Suprapubic skin (tissue), 4 donors: ENCODE measurements at places on chromosomes 3 and 15.
A peak's percentile ranks its signal among the peaks of the same experiment; 100 is the strongest.

- no peak overlapping the region for H3K4me3 ChIP-seq
- no peak for DNase-seq
- H3K4me1 ChIP-seq = peaks cover 4% of the 10 kb centered on the region
- no peaks in the 10 kb centered on the region for H3K27me3 ChIP-seq
- H3K36me3 ChIP-seq = no peaks in the 10 kb centered on the region
Measured at GRCh38 chr3:30259730-30260129, 346.7 kb upstream of the TGFBR2 start.

GRCh38 chr15:70569714-70570231, 193.6 kb downstream of the UACA start:
- DNase-seq = no peak

DNA sequence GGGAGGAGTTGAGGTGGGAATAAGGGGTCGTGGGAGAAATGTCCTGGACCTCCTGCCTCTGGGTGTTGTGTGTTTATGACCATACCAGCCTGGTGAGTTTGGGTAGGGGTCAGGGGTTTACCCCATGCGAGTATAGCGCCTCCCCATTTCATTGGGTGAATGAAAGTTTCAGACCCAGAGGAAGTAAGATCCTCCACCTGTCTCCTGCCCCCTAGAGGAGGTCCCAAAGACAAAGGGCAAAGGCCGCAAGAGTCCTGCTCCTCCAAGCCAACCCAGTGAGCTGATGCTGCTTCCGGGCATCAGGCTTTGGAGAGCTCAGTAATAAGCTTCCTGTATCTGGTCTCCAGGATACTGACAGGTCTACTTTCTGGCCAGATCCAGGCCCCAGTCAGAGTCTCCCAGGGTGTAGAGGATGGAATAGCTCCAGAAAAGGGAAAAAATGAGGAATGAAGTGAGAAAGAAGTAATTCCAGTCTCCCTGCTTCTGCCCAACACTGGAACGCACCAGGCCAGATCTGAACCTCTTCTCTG, 6.4 kb upstream of the TBC1D21 start:
- DNase-seq = peak; percentile 22
- H3K4me1 ChIP-seq = no peaks in the 10 kb centered on the region
- H3K4me3 ChIP-seq = no peak overlapping the region
- H3K36me3 ChIP-seq = no peaks in the 10 kb centered on the region
- peaks cover 68% of the 10 kb centered on the region for H3K27me3 ChIP-seq

- H3K36me3 ChIP-seq = no peaks in the 10 kb centered on the region
- H3K4me1 ChIP-seq = no peaks in the 10 kb centered on the region
- no peak overlapping the region for H3K27ac ChIP-seq
- H3K27me3 ChIP-seq = no peaks in the 10 kb centered on the region
- no peak overlapping the region for H3K4me3 ChIP-seq
Measured at GRCh38 chr3:19065027-19065426, 83.3 kb upstream of the KCNH8 start.

- peaks cover 7% of the 10 kb centered on the region for H3K4me1 ChIP-seq
- no peak overlapping the region for H3K27ac ChIP-seq
- H3K27me3 ChIP-seq = no peaks in the 10 kb centered on the region
- DNase-seq = no peak
- H3K36me3 ChIP-seq = no peaks in the 10 kb centered on the region
Measured at GRCh38 chr3:133984975-133985374, 44.8 kb downstream of the SLCO2A1 start.

- H3K27ac ChIP-seq = peak overlapping the region; percentile 16
- peak overlapping the region; percentile 0 for H3K4me3 ChIP-seq
- no peaks in the 10 kb centered on the region for H3K36me3 ChIP-seq
- no peaks in the 10 kb centered on the region for H3K27me3 ChIP-seq
- H3K4me1 ChIP-seq = peaks cover 29% of the 10 kb centered on the region
- DNase-seq = no peak
Measured at GRCh38 chr3:158768881-158769543, 32.8 kb upstream of the MFSD1 start.

GRCh38 chr3:69201658-69202057, 79.3 kb upstream of the LMOD3 start:
- no peak for DNase-seq
- peak overlapping the region; percentile 6 for H3K27ac ChIP-seq
- H3K27me3 ChIP-seq = no peaks in the 10 kb centered on the region
- H3K4me1 ChIP-seq = peaks cover 30% of the 10 kb centered on the region
- H3K36me3 ChIP-seq = peaks cover 3% of the 10 kb centered on the region
- H3K4me3 ChIP-seq = no peak overlapping the region

DNA sequence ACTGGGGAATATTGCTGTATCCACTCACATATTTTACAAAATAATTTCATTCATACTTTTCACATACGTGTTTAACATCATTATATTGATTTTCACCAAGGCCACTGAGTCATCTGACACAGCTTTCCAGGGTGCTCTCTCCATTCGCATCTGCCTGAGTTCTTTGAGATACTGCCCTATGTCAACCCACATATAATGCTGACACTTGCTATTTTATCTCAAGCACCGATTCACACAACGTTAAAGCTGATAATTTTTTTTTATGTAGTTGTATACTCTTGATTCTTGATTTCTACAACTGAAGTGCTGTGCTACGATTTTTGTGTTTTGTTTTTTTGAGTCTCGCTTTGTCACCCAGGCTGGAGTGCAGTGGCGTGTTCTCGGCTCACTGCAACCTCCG, 249.8 kb upstream of the CDIN1 start:
- no peaks in the 10 kb centered on the region for H3K4me1 ChIP-seq
- H3K4me3 ChIP-seq = no peak overlapping the region
- H3K36me3 ChIP-seq = no peaks in the 10 kb centered on the region

DNA sequence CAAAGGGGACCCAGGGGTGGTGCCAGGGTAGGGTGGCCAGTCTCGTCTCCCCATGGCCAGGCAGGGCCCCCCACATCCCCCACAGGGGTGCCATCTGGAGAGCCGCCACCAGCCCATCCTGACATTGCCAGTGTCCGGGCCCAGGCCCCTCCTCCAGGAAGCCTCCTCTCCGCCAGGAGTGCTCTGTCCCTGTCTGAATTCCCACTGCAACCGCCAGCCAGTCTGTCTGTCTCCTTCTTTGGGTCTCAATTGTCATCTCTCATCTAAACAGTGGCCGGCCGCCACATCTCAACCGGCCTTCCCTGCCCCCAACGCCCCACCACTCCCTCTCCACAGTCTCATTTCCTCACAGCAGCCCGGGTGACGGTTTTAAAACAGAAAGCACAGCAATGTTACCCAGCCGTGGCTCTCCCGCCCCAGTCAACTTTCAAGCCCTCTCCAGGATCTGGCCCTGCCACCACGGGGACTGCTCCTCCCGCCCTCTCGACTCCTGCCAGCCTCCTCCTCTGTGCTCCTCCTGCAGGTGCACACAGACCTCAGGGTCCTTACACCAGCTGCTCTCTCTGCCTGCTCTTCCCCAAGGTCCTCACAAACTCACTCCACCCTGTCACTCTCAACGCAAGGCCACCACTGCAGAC, 57.0 kb downstream of the IQSEC1 start:
- peak overlapping the region; percentile 86 for H3K27ac ChIP-seq
- peaks cover 53% of the 10 kb centered on the region for H3K4me1 ChIP-seq
- DNase-seq = peak; percentile 82
- H3K36me3 ChIP-seq = no peaks in the 10 kb centered on the region

GRCh38 chr15:32840507-32841245, 122.9 kb downstream of the GREM1 start:
- H3K4me1 ChIP-seq = no peaks in the 10 kb centered on the region
- H3K27me3 ChIP-seq = no peaks in the 10 kb centered on the region
- no peaks in the 10 kb centered on the region for H3K36me3 ChIP-seq
- H3K27ac ChIP-seq = no peak overlapping the region
- no peak for DNase-seq
- no peak overlapping the region for H3K4me3 ChIP-seq
